ENCODE measurements at places on chromosomes 5 and 9.
A peak's percentile ranks its signal among the peaks of the same experiment; 100 is the strongest.

DNA sequence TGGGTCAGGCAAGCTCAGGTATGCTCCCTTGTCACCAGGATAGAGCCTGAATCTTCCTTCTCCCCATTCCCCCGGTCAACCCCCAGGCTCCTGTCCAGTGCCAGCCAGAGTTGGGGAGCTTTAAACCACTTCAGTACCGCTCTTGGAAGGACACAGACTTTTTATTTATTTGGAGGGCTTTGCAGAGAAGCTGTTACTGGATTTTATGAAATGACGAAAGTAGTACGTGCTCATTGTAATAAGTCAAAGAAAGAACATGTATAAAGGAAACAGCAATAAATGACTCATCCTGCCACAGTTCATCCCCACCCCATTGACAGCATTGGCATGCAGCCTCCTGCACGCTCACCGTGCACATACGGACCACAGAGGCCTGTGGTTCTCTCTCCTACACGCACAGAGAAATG, 230.3 kb downstream of the AUH start:
- no peak for DNase-seq

DNA sequence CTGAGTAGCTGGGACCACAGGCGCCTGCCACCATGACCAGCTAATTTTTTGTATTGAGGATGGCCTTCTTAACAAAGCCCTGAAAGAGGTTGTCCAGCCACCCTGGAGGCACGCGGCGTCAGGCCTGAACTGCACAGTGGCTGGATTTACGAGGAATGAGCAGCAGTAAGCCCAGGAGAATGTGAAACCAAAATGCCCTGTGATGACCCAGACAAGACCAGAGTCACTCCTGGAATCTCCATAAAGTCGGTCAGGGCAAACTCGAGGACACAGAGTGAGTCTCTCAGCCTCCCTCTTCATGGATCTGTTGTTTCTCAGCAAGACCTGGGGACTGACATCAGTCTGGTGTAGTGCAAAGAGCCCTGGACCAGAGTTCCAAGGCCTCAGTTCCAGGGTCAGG, 53.2 kb upstream of the C5orf58 start:
- no peak for DNase-seq

GRCh38 chr5:10808347-10809226, 47.6 kb upstream of the DAP start:
- no peak for DNase-seq

GRCh38 chr5:53882676-53883031, 322.2 kb downstream of the NDUFS4 start:
- DNase-seq: no peak

DNA sequence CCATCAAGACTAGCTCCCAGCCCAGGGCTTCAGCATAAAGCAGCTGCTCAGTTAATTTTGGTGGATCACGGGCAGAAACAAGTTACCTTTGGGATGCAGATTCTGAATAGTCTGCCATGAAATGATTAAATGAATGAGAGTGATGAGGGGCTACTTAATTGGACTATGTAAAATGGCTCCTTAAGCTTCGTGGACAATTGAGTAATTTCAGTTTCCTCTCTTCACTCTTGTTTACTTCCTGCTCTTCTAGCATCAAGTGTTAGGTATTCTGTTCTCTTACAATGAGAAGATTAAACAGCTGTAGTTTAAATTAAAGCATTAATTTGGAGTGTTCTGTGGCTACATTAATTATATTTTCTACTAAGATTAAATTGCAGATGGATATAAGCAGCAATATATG, 28.1 kb downstream of the PIK3R1 start:
- no peak for DNase-seq

- DNase-seq: no peak
Measured at GRCh38 chr9:107423540-107423939, 66.0 kb downstream of the KLF4 start.

- no peak for DNase-seq
Measured at GRCh38 chr5:181265092-181265671, 4.2 kb upstream of the TRIM52 start.

GRCh38 chr9:6383551-6384225, 29.3 kb upstream of the UHRF2 start:
- no peak for DNase-seq

DNA sequence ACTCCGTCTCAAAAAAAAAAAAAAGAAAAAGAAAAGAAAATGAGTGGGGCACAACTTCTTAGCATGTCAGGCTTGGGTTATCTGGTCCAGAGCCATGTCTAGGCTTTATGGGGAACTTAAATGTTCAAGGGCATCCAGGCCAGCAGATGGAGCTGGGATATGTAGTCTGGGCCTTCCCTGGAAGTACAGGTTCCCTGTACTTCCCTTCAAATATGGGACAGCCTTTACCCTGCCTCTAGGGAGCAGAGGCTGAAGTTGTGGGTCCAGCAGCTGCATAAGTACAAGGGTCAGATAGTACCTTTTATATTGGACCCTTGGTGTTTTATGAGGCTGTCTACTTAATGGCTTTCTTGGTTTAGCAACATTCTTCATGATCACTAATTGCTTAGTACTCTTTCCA, 42.1 kb downstream of the FAF2 start:
- DNase-seq: no peak

GRCh38 chr9:75170898-75171360, 82.6 kb downstream of the OSTF1 start:
- DNase-seq: no peak

GRCh38 chr5:111224561-111225345, 569 bp downstream of the CAMK4 start:
- peak; percentile 55 for DNase-seq

GRCh38 chr5:96288166-96288844, 144.7 kb downstream of the PCSK1 start:
- DNase-seq: peak; percentile 9

GRCh38 chr9:133734590-133735414, 3.4 kb downstream of the SARDH start:
- DNase-seq: no peak

DNA sequence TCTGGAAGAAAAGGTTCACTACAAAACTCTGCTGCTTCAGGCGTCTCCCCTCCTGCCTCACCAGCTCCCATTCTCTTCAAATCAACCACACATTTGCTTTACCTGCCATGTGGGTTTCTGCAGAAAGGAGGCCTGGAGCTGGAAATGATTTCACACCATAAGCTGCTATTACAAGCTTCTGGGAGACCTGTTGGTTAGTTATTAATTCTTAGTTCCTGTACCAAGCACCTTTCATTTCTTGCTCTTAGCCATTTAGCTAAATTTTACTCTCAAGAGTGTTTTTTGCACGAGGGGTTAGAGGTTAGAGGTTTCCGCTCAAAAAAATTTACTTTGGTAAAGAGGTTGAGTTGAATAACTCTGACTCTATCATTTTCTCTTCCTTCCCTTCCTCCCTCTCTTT, 70.3 kb downstream of the MAP1B start:
- DNase-seq: no peak

- no peak for DNase-seq
Measured at GRCh38 chr9:104858846-104859245, 69.1 kb downstream of the ABCA1 start.

DNA sequence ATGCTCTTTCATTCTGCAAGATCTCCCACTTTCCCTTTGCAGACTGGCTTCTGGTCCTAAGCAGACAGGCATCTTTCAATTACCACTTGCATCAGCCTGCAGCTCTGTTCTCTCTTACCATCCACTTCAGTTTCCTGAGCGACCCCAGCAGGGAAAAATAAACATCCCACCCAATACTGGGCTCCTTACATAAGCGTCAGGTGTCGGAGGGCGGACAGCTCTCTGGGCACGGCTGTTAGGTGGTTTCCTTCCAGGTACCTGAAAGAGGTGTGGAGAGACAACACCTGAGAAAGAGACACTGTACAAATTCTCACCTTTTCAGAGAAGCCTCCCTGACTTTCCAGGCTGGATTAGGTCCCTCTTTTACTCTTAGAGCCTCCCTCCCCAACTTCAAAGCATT, 145.1 kb upstream of the PANK3 start:
- DNase-seq: no peak

GRCh38 chr9:22740781-22741180, 294.2 kb downstream of the DMRTA1 start:
- no peak for DNase-seq

GRCh38 chr5:9194509-9194908, 351.4 kb downstream of the SEMA5A start:
- no peak for DNase-seq

- DNase-seq: no peak
Measured at GRCh38 chr5:129909225-129909624, 5.0 kb downstream of the CHSY3 start.

DNA sequence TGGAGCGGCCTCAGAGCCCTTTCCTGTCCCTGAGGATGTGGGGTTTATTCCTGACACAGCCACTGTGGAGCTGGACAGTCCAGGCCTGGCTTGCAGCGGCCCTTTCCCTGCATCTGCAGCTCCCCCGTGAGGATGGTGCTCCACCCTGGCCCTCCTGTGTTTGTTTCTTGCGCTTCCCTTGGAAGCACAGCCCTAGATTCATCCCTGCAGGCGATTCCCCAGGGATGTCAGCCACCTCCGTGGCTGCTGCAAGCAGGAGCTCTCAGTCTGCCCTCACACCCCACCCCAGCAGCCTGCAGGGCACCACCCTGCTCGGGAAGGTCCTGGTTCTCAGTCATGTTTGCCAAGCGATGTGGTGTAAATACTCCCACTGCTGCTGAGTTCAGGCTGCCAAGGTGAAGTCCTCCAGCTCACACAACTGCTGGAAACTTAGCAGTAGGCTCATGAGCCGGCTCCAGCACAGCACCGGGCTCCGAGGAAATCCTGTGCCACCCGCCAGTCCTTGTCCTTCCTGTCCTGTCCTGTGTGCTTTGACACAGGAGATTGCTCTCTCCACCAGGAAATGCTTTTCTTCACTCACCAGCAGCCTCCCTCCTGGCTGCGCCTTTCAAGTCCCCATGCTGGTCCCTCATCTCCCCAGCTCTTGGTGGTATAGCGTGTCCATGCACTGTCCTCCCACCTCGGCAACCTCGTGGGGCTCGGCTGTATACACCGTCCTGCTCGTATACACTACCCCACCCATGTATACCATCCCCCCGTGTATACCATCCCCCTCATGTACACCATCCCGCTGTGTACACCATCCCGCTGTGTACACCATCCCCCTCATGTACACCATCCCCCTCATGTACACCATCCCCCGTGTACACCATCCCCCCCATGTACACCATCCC, 16.2 kb downstream of the ROPN1L start:
- peak; percentile 62 for DNase-seq

DNA sequence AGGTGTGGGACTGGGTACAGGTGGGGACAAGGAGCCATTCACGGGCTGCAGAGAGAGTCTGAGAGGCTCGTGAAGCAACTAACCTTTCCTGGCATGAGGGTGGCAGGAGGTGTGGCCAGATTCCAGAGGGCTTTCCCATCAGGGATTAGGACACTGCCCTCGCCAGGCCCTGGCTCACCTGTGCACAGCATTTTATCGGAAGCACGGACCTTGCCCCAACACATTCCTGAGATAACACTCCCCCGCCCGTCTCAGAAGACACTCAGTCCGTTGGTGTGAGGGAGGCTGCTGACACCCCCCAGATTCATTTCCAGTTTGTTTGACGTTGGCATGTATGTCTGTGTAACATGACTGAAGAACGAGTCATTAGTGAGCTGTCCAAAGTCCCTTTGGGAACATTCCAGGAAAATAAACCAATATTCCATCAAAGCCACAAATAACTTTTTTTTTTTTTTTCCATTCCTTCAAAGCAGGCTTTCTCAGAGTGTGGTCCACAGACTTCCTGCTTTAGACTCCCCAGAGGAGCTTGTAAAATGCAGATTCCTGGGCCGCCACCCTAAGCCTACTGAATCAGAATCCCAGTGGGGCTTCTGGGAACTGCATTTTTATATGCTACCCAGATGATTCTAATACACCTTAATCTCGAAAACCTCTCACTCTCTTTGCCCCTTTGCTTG, 23.4 kb downstream of the WWC1 start:
- DNase-seq: no peak

DNA sequence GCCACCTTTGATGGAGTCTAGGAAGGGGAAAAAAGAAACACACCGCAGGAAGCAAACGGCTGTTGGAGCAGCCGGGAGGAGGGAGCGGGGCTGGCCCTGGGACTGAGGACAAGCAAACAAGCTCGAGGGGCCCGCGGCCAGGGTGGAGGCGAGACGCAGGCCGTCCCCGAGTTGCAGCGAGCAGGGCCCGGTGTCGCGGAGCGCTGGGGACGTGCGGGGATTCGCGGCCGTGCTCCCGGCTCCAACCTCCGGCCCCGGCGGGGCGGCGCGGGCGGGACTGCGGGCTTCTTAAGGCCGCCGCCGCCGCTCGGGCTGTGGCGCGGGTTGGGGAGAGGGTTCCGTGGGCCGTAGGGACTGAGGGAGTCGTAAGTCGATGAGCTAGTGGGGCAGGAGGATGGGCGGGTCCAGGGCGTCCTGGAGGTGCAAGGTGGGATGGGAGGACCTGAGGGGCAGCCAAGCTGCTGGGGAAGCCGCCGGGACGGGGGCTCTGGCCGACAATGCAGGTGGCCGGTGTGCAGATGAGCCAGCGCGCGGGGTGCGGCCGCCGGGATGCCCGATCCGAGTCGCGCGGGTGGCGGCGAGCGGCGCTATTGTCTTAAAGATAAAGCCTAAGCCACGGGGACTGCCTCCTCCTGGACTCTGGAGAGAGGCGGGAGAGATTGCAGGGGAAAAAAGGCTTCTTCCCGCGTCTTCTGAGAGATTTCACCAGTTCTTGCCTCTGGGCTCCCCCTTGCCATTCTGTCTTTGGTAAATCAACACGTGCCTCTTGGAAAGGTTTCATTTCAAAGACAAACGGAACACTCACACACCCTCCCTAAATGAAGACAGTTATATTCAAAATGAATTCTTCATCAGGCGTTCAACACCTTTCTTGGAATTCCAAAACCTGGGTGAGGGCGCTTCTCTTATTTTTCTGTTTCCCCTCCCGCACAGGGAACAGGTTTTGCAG, 1.6 kb upstream of the HAPLN1 start:
- DNase-seq: peak; percentile 89

GRCh38 chr9:98834386-98834785, 26.9 kb downstream of the GALNT12 start:
- DNase-seq: no peak

Data from NCI-H82 (cell line).